ENCODE measurements at places on chromosomes 3 and 15.

DNA sequence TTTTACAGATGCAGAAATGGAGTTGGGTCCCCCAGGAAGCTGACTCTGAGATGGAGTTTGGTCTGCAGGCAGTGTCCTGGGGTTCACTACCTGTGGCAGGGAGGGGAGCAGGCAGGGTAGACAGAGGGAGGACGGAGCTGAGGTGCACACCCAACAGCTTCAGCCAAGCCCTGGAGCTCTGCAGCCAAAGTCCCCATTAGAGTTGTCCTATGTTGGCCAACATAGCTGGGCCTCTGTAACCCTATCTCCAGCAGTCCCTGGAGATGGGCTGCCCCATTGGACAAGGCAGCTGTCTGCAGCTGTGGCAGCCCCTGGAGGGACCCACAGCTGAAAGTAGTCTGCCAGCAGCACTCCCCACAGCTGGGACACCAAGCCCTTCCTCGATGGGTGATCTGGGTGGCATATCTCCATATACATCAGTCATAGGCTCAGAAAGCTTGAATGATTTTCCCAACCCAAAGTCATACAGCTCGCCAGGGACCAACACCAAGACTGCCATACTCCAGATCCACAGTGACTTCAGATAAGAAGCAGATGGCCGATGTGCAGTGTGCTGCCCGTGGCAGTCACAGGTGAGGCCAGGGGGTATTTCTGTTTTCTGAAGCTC lies 31.9 kb downstream of the STARD5 start:
- no peak for DNase-seq

GRCh38 chr3:72116226-72116625 lies 331.3 kb upstream of the PROK2 start:
- no peak for DNase-seq

DNA sequence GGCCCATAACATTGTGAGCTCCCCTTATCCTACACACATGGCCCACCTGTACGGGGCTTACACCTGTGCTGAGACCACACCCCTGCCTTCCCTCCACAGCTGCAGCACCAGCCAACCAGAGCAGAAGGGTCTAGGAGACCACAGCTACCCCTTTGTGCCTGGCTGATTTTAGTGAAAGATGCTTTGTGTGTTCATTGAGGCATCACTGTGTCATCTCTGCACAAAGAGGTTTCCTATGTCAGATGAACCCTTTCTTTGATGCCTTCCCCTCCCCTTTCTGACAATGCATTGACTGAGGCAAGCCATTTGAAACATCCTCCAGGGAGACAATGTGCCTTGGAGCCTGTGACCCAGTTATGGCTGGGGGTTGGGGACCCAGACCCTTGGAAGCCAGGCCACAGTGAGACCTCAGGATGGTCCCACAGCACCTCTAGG lies 54.9 kb upstream of the SLC7A14 start:
- no peak for DNase-seq

- DNase-seq, result no peak
Observed at GRCh38 chr3:172057059-172057458, 17.7 kb downstream of the FNDC3B start.

DNA sequence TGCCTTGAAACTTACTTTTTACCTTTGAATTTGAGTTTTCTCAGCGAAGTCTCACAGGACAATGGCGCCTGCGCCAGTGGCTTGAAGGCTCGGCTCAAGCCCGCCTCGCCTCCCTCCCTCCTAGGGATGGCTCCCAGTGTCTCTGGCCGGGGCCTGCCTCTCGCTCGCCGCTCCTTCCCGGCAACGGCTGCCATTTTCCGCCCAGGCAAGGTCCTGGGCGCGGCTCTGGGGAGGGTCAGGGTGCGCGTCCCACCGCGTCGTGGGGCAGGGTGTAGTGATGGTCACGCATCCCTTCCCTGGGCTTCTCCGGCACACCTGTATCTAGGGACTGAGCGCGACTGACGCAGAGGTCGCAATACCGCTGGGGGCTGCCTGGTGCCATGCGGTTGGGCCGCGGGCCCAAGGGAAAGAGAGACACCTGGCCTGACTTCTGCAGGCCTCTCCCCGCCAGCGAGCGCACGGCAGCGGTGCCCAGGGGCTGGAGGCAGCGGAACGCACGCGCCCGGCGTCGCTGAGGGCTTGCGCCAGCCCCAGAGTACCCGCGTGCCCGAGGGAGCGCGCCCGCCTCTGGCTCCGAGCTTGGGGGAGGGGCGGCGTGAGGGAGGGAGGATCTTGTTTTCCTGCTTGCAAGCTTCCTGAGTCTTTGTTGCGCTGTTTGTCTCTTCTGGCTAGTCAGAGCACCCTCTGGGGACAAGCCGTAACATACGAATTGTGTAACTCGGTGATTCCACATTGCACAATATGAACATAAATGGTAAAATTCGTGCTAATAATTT lies 20.7 kb upstream of the FEM1B start:
- peak; percentile 32 for DNase-seq

DNA sequence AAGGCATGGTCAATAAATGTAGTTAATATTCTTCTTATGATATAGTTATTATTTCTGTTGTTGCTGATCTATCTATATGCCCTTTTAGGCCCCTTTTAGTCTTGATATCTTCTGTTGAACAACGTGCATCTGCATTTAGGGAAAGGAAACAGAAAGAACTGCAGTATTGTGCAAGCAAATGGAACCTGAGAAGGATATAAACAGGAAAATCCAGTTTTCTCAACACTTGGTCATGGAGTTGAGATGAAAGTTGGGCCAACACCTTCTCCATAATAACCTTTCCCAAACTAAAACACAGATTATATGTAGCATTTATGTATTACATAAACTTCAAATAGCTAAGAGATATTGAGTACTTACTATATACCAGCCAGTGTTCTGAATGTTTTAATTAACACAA lies 179.7 kb downstream of the ADAMTS9 start:
- no peak for DNase-seq

- peak; percentile 58 for DNase-seq
Observed at GRCh38 chr3:189041482-189042090, 130.2 kb upstream of the TPRG1 start.

- DNase-seq, result no peak
Observed at GRCh38 chr3:61736506-61736905, 175.1 kb downstream of the PTPRG start.

DNA sequence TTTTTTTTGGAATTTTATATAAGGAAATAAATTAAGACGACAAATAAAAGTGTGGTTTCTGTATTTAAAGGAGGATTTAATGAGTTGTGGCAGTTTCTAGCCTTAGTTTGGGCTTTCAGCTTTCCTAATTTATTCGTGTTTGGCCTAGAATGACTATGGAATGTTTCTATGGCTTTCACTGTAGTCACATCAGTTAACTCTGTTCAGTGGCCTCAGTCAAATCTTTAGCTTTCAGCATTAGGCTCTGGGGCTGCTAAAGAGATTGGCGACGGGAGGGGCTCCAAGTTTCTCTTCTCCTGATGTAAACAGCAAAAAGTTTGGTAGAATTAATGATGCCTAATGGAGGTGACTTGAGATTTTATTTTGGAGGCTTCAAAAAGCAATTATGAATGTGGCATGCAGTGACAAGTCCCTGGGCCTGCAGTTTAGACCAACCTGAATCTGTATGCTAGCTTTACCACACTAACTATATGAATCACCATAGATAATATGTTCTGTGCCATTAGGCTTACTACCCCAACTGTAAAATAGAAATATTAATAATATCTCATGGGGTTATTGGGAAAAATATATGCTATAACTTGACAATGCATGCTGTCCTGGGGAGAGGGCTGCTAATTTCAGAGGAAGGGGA lies 47.1 kb upstream of the ADGRG7 start:
- DNase-seq, result no peak

DNA sequence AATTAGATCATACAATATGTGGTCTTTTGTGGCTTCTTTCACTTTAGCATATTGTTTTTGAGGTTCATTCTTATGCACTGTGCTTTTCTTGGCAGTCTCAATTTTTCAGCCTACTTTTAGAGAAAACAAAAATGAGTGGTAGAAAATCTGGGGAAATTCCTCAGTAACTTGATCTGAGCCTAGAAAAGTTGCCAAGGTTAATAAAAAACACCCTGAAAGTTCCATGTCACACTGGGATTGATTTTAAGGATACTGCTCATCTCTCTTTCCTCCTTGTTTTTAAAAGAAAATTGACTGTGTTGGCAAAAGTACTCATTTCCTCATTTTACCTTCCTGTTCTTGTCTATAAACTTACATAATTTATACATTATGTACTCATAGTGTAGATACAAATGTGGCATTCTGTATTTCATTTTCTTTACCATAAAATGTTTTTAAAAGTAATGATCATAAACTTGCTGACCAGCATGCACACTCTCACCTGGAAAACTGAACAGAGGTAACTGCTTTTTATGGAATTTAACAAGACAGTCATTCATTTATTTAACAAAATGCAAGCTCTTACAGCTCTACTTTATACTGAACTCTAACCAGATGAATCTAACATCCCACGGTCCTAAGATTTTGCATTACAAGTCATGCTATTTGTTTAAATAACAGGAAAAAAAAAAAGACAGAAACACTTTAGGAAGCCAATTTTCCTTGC lies 28.6 kb upstream of the SH3BP5 start:
- DNase-seq, result no peak

GRCh38 chr15:58773024-58773423 lies 1.9 kb downstream of the MINDY2 start:
- DNase-seq, result no peak

DNA sequence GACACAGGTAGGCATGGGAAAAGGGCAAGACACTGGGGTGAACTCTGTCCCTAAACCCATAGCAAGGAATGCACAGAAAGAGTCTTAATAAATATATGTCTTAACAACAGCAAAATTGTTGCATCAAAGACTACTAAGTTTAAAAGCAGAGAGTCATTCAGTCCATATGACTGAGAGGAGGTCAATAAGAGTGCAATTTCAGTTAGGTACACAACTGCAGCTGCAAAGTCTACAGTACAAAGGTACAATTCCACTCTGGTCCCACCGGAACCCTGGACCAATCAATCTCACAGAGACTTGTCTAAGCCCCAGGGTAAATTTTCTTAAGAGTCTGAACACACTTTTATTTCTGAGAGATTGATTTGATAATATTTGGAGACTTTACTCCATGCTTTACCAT lies 6.9 kb downstream of the CP start:
- DNase-seq, result no peak

GRCh38 chr3:109985943-109986555 lies 648.7 kb upstream of the DPPA4 start:
- no peak for DNase-seq

GRCh38 chr15:66938114-66938830 lies 127.1 kb upstream of the SMAD3 start:
- no peak for DNase-seq

GRCh38 chr15:22815766-22816165 lies 22.7 kb upstream of the NIPA2 start:
- no peak for DNase-seq

DNA sequence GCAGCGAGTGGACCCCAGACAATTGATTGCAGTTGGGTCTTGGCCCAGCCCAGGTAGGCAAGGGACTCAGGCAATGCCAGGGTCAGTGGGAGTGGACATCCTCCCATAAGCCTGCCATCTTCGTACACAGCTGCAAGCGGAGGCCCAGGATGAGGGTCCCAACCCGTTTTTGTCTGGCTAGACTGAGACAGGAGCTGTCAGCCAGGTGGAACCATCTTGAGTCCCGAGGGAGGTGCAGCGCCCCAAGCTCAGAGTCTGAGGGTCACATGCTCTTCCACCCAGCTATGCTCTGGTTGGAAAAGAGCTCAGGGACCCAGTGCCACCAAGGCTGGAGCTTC lies 22.6 kb upstream of the IP6K2 start:
- DNase-seq, result no peak

GRCh38 chr15:63010920-63011693 lies 31.4 kb upstream of the TPM1 start:
- no peak for DNase-seq

GRCh38 chr3:130299531-130299930 lies 45.9 kb upstream of the COL6A5 start:
- DNase-seq, result no peak

DNA sequence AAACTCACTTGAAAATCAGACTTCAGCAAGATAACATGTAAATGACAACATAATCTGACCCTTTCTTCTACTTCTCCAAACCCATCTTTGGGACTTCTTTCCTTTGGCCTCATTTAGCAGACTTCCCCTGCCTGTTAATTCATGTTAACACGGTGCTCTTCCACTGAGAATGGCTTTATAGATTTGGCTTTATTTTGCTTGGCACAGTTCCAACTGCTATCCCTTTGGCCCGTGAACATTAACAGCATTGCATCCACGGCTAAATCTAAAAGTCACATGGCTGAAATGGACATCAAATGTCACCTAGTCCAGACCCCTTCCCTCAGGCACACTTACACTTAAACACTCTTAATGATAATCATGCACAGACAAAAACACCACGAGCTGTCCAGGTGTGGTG lies 3.8 kb downstream of the ZMAT3 start:
- DNase-seq, result no peak

All from stimulated activated naive CD4-positive, alpha-beta T cell (primary cell).